ENCODE measurements at places on chromosomes 4 and X.

DNA sequence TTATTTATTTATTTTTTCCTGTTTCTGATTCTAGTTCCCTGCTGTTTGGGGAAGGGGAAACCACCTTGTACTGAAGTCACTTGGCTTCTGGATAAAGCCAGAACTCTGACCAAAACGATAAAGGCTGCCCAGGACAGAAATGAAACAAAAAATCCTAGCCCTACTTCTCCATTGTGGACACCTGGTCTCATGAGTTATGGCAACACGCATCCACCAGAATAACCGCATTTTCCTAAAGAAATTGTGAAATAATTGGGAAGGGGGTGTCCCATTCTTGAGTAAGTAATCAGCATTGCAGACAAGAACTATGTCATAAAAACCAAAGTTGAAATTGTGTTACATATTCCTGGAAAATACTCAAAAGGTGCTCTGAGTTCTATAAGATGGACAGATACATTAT lies 42.1 kb downstream of the SLC9A7 start:
- DNase-seq: no peak

- DNase-seq: no peak
Observed at GRCh38 chrX:42443267-42443666, 334.7 kb downstream of the PPP1R2C start.

- no peak for DNase-seq
Observed at GRCh38 chr4:146978641-146979040, 33.0 kb upstream of the TTC29 start.

GRCh38 chrX:50188859-50189600 lies 11.8 kb downstream of the AKAP4 start:
- no peak for DNase-seq

DNA sequence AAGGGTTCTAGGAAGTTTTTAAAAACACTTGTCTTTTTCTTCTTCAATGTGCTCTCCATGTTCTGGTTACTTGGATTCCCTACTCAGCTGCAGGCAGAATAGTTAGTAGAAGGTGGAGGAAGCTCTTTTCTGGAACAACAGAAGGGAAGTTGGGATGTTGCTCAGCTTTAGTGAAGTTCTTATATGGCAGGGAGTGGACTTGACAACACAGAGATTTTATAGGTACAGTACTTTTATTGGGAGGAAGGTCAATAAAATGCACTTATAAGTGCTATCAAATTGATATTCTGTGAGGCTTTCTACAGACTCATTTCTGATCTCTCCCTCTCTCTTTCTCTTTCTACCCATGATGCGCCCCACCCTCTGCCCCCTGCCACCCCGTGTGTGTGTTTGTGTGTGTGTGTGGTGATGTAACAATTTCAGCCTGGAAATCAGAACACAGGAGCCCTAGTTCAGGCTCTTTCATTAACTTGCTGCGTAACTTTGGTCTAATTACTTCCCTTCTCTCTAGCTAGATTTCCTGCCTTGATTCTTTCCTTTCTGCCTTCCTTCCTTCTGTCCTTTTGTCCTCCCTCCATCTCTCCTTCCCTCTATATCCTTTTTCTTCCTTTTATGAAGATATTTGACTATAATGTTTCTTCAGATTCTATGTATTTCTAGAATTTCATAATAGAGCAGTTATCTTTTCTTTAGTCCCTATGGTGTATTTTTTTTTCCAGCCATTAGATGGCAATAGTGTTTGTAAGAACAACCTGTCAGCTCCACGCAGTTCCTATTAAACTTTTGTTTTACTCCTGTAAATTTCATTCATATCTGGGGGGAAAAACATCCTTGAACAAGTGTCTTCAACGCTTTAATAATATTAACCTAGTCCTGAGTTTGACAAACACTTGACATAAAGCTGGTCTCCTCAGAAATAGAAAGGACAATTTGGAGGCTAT lies 37.1 kb downstream of the HEPH start:
- no peak for DNase-seq

GRCh38 chr4:89904524-89904923 lies 9.9 kb downstream of the MMRN1 start:
- DNase-seq: no peak

DNA sequence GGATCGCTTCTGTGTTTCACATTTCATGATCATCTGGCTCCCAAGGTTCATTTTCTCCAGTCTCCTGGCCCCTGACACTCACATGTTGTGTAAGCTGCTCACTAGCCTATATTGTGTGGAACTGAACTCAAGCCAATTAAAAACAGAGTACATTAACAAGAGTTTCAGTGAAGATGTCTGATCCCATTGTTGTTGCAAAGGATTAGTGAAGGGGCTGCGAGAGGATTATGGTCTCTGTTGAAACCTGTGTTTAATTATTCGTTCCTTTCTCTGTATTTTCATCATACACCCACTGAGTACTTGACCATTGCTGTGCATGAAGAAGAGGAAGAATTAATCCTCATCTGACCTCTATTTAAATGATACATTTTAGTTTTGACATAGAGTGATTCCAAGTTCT lies 54.7 kb downstream of the AFF2 start:
- DNase-seq: no peak

GRCh38 chr4:1720163-1720983 lies 750 bp downstream of the TMEM129 start:
- DNase-seq: no peak

DNA sequence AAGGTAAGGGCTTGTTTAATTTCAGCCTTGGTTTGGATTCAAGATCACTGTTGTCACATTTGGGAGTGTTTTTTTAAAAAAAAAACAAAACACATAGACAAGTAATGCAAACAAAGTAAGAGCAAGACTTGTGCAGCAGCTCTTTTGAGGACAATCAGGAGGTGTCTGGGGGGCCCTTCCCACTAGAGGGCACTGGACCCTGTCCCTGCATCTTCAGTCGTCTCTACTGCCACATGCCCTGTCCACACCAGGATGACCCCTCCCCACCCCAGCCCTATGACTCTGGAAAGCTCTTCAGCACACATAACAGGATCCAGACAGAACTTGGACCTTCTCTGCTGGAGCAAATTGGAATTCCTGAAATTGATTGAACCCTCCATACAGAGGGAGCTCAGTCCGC lies 71.0 kb downstream of the USP46 start:
- DNase-seq: peak; percentile 9

DNA sequence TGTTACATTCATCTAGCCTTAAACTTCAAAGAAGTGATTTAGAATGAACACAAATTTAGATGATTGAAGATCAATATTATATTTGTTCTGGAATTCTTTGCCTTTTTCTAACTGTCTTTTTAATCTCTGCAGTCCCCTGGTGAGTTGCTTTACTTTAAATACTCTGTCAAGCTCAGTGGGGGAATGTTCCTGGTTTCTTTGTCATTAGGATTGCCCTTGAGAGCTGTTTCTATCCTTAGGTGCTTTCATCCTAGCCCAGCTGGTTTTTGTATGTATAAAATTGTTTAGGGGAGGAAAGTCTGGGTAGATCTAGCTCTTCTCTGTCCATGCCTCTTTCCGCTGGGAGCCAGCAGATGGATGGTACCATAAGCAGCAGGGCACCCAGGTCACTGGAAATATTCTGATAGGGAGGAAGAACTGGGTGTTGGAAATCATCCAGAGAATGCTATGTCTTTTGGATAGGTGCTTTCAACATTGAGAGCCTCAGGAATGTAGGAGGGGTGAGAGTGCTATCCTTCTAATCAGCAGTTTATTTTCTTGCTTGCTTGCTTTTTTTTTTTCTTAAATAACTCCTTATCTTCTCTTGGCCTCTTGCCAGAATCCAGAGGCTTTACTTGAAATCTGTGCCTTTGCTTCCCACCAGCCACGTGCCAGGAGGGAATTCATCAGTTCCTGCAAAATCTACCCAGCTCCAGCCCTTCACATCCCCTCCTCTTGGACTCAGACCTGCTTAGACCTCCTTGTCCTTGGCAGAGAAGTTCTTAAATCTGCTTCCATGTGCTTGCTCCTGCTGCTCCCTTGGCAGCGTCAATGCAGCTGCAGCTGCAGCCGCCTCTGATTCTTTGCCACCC lies 215.3 kb upstream of the ANXA3 start:
- DNase-seq: no peak

GRCh38 chr4:39569209-39569608 lies 42.0 kb upstream of the UGDH start:
- DNase-seq: no peak

DNA sequence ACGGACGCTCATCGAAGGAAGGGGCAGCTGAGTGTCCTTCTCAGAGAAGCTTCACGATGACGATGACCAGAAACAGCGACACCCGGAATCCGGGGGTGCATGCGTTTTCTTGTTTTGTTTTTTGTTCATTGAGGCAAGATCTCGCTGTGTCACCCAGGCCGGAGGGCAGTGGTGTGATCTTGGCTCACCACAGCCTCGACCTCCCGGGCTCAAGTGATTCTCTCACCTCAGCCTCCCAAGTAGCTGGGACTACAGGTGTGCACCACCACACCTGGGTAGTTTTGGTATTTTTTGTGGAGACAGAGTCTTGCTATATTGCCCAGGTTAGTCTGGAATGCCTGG lies 19.8 kb downstream of the DGKQ start:
- no peak for DNase-seq

DNA sequence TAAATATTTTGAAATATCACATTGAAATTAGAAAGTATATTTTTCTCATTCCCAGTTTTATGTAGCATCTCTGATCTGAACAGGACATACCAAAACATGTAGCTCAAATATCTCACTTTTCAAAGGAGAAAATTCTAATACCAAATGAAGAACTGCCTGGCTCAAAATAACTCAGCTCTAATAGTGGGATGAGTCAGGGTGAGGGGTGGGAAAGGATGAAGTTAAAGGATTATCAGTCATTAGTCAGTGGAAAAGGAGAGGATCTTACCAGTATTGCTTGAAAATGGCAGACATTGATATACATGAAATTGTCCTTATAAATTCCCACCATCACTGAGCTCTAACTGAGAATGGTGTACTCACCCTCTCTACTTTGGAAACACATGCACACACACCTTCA lies 803.2 kb downstream of the RAPGEF2 start:
- no peak for DNase-seq

GRCh38 chr4:814312-814850 lies 11.5 kb downstream of the CPLX1 start:
- no peak for DNase-seq

GRCh38 chrX:1442724-1443367 lies 9.9 kb downstream of the ASMTL start:
- DNase-seq: no peak

GRCh38 chr4:183729430-183730328 lies 70.6 kb downstream of the TRAPPC11 start:
- DNase-seq: no peak

GRCh38 chr4:24642981-24643547 lies 58.7 kb upstream of the DHX15 start:
- DNase-seq: no peak

- DNase-seq: no peak
Observed at GRCh38 chrX:2406891-2407518, 93.8 kb downstream of the DHRSX start.

- no peak for DNase-seq
Observed at GRCh38 chr4:151035328-151035727, 20.2 kb upstream of the LRBA start.

GRCh38 chr4:185896817-185897488 lies 85.0 kb upstream of the SORBS2 start:
- DNase-seq: no peak

DNA sequence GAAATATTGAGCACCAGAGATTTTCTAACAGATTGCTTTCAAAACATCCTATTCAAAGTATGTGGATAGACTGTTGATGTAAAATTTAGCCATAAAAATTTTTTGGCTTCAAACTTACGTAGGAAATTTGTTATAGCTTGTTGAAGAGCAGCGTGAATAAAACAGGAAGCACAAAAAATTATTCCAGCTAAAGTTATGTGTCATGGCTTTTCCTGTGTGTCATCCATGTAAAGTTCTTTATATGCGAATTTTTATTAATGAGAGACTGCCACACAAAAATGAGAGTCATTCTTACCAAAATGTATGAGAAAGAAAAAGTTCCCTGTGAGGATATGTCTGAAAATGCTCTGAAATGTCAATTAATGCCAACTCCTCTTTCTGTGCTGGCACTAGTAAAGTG lies 19.5 kb downstream of the EPGN start:
- DNase-seq: no peak
